Posterior vena cava (tissue), 2 donors: ENCODE measurements at places on chromosomes 4 and X. TPM values are rescaled to one million over a fixed set of nuclear protein-coding genes. Genes with fewer than 3 reads are reported as not detected.

The ATP2B3 gene
- total RNA-seq, result 0.19 TPM

The CYTL1 gene
- total RNA-seq, result 1.2 TPM

GRCh38 chr4:7043284-7044136 lies at the start of gene TADA2B:
TSS of gene TADA2B (plus strand) at chr4:7043372. CDS start at chr4:7043580, 208 bp downstream.
- peak; percentile 87 for DNase-seq

The SPIN2A gene
- total RNA-seq, result 1.4 TPM

The PDLIM5 gene
- 418 TPM for total RNA-seq
